Heart left ventricle (tissue), 16 donors: ENCODE measurements at places on chromosomes 13 and 19. TPM values are rescaled to one million over a fixed set of nuclear protein-coding genes. Genes with fewer than 3 reads are reported as not detected.

Gene SIGLECL1
- total RNA-seq = not detected

Gene HSPB6
- 504 TPM for total RNA-seq

Gene SOX1
- not detected for total RNA-seq

Gene FGF22
- total RNA-seq = 0.36 TPM

Gene GALP
- total RNA-seq = not detected

Gene ZNF211
- total RNA-seq = 14.4 TPM

Gene FXYD7
- total RNA-seq = not detected

DNA sequence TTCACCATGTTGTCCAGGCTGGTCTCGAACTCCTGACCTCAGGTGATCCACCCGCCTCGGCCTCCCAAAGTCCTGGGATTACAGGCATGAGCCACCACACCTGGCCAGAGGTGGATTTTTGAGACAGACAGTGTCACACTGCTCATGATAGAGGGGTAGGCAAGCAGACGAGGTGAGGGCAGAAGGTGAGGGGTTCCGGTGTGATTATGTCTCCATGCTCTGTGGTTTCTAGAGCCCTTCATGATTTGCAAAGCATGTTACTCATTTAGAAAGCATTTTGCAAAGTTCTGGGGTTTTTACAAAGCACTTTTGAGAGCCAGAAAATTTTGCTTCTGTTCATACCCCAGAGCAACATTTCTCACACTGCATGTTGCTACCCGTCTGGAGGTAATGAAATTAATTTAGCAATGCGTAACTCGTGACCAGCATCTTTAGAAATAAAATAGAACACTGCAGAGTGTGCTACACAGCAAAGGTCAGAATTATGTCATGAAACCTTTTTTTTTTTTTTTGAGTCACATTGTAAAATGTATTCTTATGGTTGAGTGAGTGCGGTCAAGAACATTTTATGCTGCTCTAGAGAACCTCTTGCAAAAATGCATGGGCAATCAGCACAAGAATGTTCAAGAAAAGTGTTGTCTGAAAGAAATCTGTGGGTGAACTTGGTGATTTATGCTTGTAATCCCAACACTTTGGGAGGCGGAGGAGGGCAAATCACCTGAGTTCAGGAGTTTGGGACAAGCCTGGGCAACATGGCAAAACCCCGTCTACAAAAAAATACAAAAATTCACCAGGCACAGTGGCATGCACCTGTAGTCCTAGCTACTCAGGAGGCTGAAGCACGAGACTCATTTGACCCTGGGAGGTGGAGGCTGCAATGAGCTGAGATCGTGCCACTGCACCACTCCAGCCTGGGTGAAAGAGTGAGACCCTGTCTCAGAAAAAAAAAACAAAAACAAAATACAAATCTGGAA, 58.0 kb downstream of the MAP4K1 start:
- DNase-seq = no peak
- H3K4me1 ChIP-seq = no peaks in the 10 kb centered on the region
- H3K27ac ChIP-seq = no peak overlapping the region
- no peaks in the 10 kb centered on the region for H3K36me3 ChIP-seq
- H3K4me3 ChIP-seq = no peak overlapping the region
- H3K27me3 ChIP-seq = peaks cover 11% of the 10 kb centered on the region

- H3K4me1 ChIP-seq = peaks cover 9% of the 10 kb centered on the region
- H3K4me3 ChIP-seq = no peak overlapping the region
- DNase-seq = no peak
- no peaks in the 10 kb centered on the region for H3K27me3 ChIP-seq
- H3K36me3 ChIP-seq = no peaks in the 10 kb centered on the region
- no peak overlapping the region for H3K27ac ChIP-seq
These were observed 74.9 kb downstream of the SIPA1L3 start for GRCh38 chr19:37981785-37982475.

DNA sequence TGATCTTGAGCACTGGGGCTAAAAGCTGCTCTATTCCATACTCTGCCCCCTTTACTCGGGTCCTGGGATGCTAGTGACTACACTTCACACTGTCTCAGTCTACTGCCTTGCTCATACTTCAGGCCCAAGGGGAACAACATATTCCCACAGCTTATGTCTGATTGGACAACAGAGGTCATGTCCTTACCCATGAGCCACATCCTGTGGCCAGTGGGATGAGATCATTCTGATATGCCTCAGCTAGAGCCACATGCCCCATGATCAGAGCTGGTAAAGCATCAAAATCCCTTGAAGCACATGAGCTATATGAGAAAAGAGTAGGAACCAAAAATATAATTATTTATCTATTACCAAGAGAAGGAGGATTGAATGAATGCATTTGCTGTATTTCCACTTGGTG, 290.1 kb upstream of the TSHZ3 start:
- H3K4me3 ChIP-seq = no peak overlapping the region
- no peak overlapping the region for H3K27ac ChIP-seq
- no peaks in the 10 kb centered on the region for H3K27me3 ChIP-seq
- no peaks in the 10 kb centered on the region for H3K4me1 ChIP-seq
- DNase-seq = no peak

DNA sequence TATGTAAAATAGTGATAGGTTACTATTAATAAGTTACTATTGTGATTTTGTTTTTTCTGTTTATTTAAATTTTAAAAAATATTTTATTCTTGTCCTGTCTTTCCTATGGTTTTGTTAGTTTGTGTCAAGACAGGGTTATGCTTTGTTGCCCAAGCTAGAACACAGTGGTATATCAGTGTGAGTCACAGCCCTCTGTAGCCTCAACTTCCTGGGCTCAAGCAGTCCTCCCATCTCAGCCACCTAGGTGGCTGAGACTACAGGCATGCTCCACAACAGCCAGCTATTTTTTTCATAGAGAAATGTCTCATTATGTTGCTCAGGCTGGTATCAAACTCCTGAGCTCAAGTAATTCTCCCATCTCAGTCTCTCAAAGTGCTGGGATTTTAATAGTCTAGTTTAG, 99.5 kb downstream of the ZNF675 start:
- no peak overlapping the region for H3K4me3 ChIP-seq
- H3K36me3 ChIP-seq = no peaks in the 10 kb centered on the region
- no peaks in the 10 kb centered on the region for H3K27me3 ChIP-seq
- no peak overlapping the region for H3K27ac ChIP-seq

DNA sequence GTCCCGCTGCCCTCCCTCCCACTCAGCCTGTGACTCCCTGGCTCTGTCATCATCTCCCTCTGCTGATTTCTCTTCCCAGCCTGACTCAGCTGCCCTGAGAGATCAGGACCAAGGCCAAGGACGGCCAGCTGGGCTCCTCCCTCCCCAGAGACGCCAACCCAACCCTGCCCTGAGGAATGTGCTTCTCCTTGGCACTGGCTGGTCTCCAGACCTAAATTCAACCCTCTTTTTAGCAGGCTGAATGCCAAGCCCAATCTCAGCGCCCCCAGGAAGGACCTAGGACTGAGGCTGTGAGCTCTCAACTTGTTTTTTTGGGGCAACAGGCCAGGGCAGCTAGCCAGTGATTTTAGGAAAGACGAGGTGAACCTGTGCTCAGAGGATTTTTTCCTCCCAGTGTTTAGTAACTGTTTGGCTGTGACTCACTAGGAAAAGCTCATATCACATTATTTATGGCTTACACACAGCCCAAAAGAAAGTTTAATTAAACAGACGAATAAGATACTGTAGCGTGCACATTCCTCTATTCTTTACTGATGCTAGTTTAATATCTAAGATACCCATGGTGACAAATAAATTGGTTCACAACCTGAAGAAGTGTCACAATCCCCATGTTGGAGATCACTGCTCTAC, 7.4 kb upstream of the IGFL1 start:
- no peak overlapping the region for H3K27ac ChIP-seq
- H3K4me1 ChIP-seq = no peaks in the 10 kb centered on the region
- H3K27me3 ChIP-seq = peaks cover 13% of the 10 kb centered on the region
- no peaks in the 10 kb centered on the region for H3K36me3 ChIP-seq
- DNase-seq = peak; percentile 51

DNA sequence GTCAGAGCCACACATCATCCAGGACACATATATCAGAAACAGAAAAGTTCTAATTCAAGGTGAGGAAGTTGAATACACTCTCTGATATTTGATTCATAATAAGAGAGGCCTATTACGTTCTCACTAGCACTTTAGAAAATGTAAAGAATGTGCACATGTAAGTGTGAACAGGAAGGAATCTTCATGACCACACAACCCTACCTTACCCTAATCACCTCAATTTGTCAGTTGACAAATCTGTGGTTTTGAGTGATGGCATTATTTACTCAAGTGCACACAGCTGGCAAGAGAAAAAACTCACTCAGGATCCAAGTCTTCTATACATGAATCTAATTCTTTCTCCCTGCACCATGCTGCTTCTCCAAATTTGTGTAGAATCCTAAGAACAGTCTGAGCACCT, 445.8 kb downstream of the SUCLA2 start:
- no peaks in the 10 kb centered on the region for H3K27me3 ChIP-seq
- no peaks in the 10 kb centered on the region for H3K4me1 ChIP-seq
- no peak for DNase-seq
- no peak overlapping the region for H3K27ac ChIP-seq
- H3K4me3 ChIP-seq = no peak overlapping the region
- H3K36me3 ChIP-seq = no peaks in the 10 kb centered on the region

GRCh38 chr19:13726323-13726722, 38.0 kb upstream of the MRI1 start:
- H3K36me3 ChIP-seq = no peaks in the 10 kb centered on the region
- no peak for DNase-seq
- H3K27me3 ChIP-seq = no peaks in the 10 kb centered on the region
- peaks cover 15% of the 10 kb centered on the region for H3K4me1 ChIP-seq

GRCh38 chr13:69331245-69331644, 776.4 kb upstream of the ATXN8OS start:
- H3K27me3 ChIP-seq = no peaks in the 10 kb centered on the region
- no peak overlapping the region for H3K27ac ChIP-seq
- no peak for DNase-seq
- H3K4me3 ChIP-seq = no peak overlapping the region

GRCh38 chr13:20069956-20070355, 90.9 kb downstream of the GJA3 start:
- H3K27me3 ChIP-seq = no peaks in the 10 kb centered on the region
- no peak overlapping the region for H3K4me3 ChIP-seq
- no peak for DNase-seq
- no peak overlapping the region for H3K27ac ChIP-seq
- H3K36me3 ChIP-seq = peaks cover 67% of the 10 kb centered on the region
- H3K4me1 ChIP-seq = no peaks in the 10 kb centered on the region

DNA sequence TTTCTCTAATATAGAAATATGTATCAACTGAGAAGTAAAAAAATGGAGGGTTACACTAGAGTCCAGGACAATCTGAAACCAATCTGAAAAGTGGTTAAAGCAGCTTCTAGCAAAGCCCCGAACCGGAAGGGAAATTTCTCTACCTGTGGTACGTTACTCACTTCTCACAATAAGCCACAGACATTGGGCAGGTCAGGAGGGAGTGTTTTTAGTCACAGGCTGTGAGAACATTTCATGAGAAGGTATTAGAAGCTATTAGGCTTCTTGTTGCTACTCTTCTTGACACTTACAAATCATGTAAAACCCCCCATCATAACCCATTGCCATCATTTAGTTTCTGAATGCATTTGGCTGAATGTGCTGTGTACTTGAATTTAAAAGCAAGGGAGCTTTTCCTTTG, 120.9 kb downstream of the NUFIP1 start:
- H3K27me3 ChIP-seq = no peaks in the 10 kb centered on the region
- no peak overlapping the region for H3K27ac ChIP-seq
- H3K4me1 ChIP-seq = no peaks in the 10 kb centered on the region
- H3K36me3 ChIP-seq = no peaks in the 10 kb centered on the region
- no peak overlapping the region for H3K4me3 ChIP-seq

DNA sequence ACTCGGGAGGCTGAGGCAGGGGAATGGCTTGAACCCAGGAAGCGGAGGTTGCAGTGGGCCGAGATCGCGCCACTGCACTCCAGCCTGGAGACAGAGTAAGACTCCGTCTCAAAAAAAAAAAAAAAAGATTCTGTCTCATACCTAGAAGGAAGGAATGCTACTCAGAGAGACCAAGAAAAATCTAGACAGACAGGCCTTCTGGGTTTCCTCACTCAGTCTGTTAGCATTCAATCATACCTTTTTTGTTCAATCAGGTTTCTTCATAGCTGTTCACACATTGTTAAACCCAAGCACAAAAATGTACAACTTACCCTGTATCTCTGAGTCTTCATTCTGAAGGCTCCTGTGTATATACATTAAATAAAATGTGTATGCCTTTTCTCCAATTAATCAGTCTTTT, 40.5 kb downstream of the ZNF823 start:
- no peak overlapping the region for H3K27ac ChIP-seq
- no peaks in the 10 kb centered on the region for H3K36me3 ChIP-seq
- DNase-seq = no peak
- H3K27me3 ChIP-seq = no peaks in the 10 kb centered on the region
- H3K4me3 ChIP-seq = no peak overlapping the region

GRCh38 chr13:24116131-24116530, 44.4 kb upstream of the SPATA13 start:
- H3K4me3 ChIP-seq = no peak overlapping the region
- H3K36me3 ChIP-seq = no peaks in the 10 kb centered on the region
- H3K27ac ChIP-seq = no peak overlapping the region
- no peak for DNase-seq
- no peaks in the 10 kb centered on the region for H3K27me3 ChIP-seq

GRCh38 chr13:50224534-50224933, 209.3 kb downstream of the KCNRG start:
- peaks cover 4% of the 10 kb centered on the region for H3K4me1 ChIP-seq
- no peak for DNase-seq
- no peaks in the 10 kb centered on the region for H3K36me3 ChIP-seq
- H3K4me3 ChIP-seq = no peak overlapping the region
- H3K27me3 ChIP-seq = no peaks in the 10 kb centered on the region
- no peak overlapping the region for H3K27ac ChIP-seq

DNA sequence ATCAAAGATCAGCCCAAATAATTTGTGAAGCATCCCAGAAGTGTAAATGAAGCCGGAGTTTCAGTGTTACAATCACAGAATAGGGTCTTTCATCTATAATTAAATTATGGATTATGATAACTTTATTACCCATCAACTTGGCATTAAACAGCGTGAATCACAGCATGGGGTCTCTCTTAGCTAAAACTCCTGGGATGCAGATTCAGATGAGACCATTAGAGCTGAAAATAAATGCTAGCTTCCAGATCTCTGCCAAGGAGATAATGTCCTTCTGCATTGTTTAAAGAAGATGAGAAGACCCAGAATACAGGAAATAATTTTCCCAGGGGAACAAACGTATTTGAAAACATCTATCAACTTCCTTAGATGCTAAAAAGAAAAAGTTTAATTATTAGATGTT, 546.0 kb upstream of the PCDH9 start:
- no peaks in the 10 kb centered on the region for H3K36me3 ChIP-seq
- H3K27me3 ChIP-seq = no peaks in the 10 kb centered on the region
- no peak for DNase-seq
- H3K4me3 ChIP-seq = no peak overlapping the region
- no peaks in the 10 kb centered on the region for H3K4me1 ChIP-seq
- no peak overlapping the region for H3K27ac ChIP-seq

- no peaks in the 10 kb centered on the region for H3K27me3 ChIP-seq
- no peak overlapping the region for H3K4me3 ChIP-seq
- DNase-seq = no peak
- H3K27ac ChIP-seq = no peak overlapping the region
These were observed 3.2 kb downstream of the ZNF562 start for GRCh38 chr19:9671655-9672054.

- DNase-seq = no peak
- no peaks in the 10 kb centered on the region for H3K27me3 ChIP-seq
- H3K4me1 ChIP-seq = no peaks in the 10 kb centered on the region
- H3K27ac ChIP-seq = peak overlapping the region; percentile 17
- no peaks in the 10 kb centered on the region for H3K36me3 ChIP-seq
These were observed 211.0 kb downstream of the SLC7A1 start for GRCh38 chr13:29384466-29384865.
